Cardiac fibroblast (primary cell): ENCODE measurements at places on chromosomes 6 and 20.

DNA sequence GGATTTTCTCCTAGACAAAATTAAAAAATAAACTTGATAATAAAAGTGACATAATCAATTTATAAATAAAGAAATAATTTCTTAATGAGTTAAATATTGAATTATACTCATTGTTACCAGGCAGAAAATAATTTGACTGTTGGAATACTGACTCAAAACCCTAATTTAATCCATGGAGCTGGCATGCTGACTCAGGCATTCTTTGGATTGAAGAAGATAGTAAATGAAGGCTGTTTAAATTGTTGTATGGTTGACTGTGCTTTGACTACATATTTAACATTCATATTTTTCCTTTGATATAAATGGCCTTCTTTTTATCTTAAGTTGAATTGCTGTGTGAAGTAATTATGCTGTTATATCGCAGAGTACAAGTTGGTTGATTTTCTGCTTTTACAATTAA, 11.7 kb downstream of the MANEA start:
- DNase-seq: no peak

DNA sequence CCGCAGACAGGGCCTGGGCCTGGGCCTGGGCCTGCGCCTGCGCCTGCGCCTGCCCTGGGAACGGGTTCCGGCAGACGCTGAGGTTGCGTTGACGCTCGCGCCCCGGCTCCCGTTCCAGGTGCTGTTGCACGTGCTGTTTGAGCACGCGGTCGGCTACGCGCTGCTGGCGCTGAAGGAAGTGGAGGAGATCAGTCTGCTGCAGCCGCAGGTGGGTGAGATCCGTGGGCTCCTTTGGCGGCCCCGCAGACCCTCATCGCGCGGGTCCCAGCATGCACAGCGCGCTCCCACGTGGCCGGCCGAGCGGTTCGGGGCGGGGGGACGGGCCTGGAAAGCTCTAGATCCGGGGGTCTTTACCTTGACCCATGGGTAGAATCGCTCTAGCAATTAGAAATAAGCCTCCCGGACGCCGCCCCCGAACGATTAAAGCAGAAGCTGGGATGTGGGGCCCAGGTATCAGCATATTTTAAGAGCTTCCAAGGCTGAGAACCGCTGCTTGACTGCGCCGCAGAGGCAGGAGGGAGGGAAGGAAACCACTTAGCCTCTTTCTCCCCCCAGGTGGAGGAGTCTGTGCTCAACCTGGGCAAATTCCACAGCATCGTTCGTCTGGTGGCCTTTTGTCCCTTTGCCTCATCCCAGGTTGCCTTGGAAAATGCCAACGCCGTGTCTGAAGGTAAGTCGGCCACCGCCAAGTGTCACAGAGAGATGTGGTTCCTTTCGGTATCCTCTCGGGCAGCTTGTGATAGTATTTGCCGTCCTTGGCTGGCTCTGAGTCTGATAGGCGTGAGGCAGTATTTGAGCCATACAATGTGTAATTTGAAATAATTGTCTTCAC, 508 bp downstream of the NOP56 start:
- no peak for DNase-seq

DNA sequence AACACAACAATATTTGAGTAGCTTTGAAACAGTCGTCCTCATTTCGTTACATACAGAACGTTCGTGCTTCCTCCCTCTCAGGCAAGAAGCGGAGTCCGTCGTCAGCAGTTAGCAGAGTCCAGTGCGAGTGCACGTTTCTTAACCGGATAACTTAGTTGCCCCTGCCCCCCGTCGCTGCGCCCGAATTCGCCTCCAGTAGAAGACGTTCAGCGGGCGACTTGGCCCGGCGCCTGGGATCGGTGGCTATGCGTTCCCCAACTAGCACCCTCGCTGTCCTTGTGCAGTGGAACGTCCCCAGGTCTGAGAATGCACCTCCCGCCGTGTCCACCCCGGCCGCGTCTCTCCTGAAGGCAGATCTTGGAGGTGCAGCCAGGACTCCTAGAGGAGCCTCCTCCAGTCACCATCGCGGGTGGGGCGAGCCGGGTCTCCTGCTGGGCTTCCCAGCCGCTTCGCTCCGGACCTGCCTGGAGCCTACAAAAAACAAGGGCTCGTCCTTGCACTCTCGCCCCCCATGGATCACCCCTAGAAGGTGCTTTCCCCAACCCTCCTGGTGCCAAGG, 910 bp upstream of the PCSK2 start:
- no peak for DNase-seq

- no peak for DNase-seq
Measured at GRCh38 chr6:116571683-116572000, 338 bp downstream of the RWDD1 start.

- no peak for DNase-seq
Measured at GRCh38 chr6:108763931-108764579, 84.2 kb upstream of the ARMC2 start.

GRCh38 chr20:1696521-1697209, 39.1 kb upstream of the SIRPG start:
- no peak for DNase-seq

- no peak for DNase-seq
Measured at GRCh38 chr20:32964575-32964974, 39.7 kb downstream of the SUN5 start.

DNA sequence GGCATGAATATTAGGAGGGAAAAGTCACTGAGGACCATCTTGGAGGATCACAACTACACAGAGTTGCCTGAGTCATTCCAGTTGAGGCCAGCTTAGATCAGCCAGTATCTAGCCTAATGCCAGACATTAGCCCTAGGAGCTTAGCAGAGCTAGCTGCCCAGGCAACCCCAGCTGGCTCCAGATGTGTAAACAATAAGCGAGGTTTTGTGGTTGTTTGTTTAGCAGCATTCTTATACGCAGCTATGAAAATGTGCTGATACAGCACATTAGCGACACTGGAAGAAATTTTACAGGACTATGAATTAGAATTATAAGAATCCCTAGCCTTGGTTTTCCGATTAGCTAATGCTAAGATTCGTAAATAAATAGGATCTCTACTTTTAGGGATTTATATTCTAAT, 59.3 kb downstream of the BTBD3 start:
- DNase-seq: no peak

DNA sequence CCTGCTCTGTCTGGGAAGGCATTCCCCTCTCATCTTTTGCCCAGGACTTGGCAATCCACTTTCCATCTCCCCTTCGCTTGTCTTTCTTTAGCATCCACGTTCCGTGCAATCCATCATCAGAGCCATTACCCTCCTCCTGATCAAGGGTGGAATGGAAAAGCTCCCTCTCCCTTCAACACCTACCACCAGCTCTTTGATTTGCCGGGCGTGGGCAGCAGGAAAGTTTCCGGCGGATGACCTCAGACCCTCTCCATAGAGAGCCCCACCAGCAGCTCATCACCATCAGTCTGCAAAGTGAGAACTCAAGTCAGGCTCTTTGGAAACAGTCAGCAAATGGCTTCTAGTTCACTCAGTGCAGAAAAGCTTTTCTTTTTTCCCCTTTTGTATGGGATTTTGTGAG, 76.2 kb downstream of the TSHZ2 start:
- no peak for DNase-seq

- no peak for DNase-seq
Measured at GRCh38 chr20:37533154-37533715, 5.6 kb upstream of the BLCAP start.

DNA sequence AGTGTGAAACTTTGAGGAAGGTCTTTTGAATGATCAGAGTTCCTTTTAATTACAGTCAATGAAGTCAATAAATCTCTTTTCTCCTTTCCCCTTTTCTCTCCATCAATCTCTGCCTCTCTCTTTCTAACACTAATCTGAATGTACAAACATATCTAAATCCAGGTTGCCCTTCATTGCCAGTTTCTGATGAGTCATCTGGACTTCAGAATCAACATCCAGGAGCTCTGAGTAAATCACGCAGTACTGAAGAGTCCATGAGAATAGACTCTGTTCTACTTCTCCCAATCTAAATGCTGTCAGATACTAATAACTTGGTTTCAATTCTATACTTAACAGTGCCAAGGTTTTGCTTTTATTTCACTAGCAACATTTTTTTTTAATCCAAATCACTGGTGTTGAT, 238.7 kb upstream of the THEMIS start:
- DNase-seq: peak; percentile 58

DNA sequence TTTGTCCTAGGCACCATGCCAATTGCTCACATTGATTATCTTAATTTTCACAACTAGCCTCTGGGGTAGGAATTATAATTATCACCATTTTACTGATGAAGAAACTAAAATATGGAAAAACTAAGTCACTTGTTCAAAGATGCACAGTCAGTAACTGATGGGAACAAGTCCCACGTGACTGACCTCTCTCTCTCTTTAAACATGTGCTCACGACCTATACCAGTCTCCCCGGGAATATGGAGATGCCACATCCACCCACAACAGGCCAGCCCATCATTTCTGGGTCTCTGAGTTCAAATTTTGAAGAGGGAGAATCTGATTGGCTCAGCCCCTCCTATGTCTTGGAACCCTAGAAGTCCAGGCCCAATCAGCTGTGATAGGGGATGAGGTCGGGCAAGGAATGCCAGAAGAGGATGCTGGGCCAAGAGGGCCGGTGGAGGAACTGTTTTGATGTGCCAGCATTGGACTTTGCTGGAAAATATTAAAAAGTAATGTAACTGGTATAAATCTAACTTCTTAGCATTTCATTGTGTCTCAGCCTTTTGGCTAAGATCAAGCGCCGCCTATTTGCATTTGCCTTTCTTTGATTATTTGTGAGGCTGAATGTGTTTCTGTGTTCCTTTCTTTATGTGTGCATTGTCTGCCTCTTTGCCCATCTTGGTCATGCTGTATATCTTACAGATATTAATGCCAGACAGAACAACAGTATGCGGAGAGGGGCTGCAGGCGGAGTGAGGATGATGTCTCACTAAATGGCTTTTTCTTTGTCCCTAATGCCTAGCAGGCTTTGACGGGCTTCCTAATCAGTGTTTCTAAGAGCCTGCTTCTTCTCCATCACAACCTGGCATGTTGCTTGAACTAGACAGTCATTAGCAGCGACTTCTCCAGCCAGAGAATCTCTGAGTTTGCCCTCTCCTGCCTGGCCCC, 126.6 kb downstream of the VEGFA start:
- DNase-seq: no peak

DNA sequence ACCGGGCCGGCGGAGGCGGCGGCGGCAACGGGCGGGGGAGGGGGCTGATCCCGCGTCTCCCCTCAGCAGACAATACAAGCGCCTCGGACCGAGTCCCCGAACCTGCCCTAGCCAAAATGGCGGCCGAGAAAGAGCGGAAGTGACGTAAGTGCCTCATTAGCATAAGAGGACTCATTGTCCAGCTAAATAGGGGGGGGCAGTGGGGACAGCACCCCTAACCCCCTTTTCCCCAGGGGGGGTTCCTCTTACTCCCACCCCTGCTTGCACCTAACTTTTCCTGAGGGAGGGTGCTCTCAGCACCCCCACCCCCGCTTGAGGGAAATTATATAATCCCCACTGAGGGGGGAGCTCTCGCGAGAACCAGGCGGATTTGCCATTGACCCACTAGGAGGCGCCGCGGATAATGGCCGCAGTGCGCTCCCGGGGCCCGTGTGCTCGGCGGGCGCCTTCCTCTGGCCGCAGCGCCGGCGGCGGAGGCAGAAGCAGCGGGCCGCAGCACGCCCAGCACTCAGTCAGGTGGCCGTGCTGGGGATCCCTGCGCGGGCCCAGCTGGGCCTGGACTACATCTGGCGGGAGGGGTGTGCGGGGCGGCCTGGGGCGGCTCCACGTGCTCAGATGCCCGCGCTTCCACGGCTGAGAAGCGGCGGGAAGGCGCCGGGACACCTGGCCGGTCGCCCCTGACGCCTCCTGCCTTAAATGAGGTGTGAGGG, at the start of gene ADNP:
ADNP (minus strand) TSS at position 132 of the 710 bp plus-strand sequence. CDS start 27,441 bp downstream, outside the sequence.
- peak; percentile 96 for DNase-seq

- DNase-seq: no peak
Measured at GRCh38 chr20:56627122-56628014, 1.7 kb upstream of the TFAP2C start.

DNA sequence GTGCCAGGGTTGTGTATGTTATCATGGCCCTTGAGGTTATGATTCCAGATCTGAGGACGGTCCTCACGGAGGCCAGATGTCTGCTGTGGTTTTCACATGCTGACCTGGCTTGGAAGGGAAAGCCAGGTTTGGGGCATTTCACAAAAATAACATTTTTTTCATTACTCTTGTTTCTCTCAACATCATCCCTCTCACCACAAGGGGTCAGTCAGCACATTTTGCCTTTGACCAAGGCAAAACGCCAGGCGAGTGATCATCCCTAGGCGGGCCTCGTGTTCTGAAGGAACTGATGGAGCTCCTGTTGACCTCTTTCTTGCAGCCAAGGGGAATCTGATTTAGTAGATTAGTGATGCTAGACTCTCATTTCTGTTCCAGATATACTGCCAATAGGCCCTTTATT, 133.5 kb downstream of the TBC1D7 start:
- DNase-seq: peak; percentile 81

DNA sequence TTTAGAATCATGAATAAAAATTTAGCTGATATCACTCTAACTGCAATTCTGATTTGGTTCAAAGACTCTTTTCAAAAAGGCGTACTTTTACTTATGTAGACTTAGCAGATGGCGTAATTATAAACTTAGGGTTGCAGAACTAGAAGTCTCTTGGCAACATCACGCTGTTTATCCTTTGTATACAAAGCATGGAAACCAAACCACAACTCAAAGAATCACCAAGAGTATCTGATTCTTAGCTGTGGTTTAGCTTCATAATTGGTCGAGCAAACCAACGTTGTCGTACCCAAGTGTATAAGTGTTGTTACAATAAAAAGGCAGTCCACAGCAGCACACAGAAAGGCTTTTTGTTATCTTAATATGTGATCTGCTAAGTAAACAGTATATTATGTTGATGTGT, 18.2 kb downstream of the STMND1 start:
- peak; percentile 25 for DNase-seq

DNA sequence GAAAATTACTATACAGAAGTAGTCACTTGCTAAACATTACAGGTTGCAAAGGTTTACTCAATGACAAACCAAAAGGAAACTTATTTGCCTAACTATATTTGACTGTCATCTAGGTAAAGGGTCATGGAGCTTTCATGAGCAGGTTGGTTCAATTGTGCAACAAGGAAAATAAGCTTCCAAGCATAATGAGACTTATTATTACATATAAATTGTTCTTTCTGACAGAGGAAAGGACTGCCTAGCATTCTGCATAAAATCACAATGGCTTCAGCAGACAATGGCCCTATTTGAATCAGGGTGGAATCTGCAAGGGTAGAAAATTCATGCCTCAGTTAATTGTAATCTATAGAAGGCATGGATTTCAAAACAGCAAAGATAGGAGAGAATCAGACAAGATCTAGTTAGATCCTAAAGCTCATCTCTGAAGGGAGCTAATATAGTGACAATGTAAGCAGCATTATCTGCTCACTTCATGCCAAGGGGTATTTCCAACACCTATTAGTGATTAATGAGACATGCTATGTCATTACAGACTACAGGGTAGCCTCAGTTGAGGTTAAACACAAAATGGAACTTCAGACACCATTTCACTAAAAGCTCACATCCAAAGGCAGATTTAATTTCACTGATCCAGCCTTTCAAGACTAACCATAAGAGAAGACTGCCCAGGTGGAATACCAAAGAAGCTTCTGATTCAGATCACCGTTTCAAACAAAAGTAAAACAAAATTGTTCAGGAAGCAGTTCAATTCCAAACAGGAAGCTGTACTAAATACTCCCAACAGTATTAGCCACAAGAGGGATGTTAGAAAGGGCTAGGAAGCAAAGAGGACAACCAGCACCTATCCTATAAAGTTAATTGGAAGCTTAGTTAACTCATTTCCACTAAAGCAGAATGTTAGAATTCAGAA, 8.5 kb downstream of the STAU1 start:
- DNase-seq: no peak
